NCI-H2081 (cell line): ENCODE measurements at places on chromosomes 3 and 15.

- no peak for DNase-seq
These were observed 16.9 kb downstream of the ABHD2 start for GRCh38 chr15:89105147-89105546.

DNA sequence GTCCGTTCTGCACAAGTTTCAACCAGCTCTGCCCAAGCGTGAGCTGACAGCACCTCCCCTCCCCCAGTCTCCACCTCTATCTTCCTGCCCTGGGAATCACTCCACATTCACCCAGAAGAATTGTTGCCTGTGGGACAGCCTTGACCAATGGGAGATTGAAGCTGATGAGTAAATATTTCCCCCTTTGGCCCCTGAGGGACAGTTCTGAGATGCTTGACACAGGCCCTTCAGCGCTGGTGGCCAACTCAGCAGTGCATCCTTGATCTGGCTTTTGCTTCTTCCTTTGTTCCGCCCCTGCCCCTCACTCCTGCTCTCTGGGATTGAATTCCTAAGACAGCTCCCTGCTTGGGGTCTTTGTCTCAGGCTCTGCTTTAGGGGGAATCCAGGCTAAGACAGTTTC lies 13.1 kb upstream of the SKIC8 start:
- DNase-seq = no peak

DNA sequence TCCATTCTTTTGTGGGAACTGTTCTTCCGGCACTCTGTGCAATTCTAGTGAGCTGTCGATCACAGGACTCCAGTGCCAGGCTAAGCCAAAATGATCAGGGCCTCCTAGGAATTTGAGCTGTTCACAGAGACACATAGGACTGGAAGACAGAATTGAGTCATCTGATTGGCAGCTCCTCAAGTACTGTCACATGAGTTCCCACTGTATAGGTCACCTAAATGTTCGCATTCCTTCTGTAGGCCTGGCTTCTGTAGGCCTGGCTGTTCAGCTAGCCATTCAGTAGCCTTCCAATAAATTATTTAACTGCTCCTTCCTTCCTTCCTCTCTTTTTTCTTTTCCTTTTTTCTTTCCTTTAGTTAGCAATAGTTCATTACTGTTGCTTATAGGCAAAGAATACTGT lies 4.3 kb downstream of the PROS1 start:
- no peak for DNase-seq

DNA sequence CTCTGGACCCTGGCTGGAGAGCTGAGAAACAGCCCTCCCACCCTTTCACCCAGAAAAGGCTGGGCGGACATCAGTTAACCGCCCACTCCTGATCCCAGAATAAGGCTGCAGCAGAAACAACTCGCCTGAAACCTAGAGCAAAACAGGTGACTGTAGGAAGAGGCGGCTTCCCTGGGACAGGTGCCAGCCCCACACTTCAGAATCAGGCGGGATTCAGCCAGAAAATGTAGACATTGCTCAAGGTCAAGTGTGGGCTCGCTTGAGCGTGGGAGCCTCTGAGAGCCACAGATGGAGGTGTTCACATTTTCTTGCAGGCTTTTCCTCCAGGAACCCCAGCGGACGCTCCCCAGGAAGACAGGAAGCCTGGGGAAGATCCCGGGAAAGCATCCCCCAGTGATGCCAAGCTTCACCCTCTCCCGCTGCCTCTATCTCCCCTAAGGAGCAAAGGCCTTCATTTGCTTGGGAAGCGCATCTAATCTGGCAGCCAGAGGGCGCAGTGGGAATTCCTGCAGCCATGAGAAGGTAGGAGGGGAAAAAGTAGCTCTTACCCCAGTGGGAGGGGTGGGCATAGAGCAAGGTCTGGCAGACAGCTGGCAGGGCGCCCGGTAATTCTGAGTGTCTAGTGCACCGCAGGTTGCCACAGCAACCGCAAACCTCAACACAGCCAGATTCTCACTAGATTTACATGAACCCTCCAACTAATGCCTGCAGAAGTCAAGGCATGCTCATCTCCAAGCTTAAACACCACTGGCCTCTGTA lies 77.7 kb downstream of the OCA2 start:
- DNase-seq = peak; percentile 95

GRCh38 chr3:34106879-34107278 lies 308.4 kb downstream of the PDCD6IP start:
- DNase-seq = no peak

DNA sequence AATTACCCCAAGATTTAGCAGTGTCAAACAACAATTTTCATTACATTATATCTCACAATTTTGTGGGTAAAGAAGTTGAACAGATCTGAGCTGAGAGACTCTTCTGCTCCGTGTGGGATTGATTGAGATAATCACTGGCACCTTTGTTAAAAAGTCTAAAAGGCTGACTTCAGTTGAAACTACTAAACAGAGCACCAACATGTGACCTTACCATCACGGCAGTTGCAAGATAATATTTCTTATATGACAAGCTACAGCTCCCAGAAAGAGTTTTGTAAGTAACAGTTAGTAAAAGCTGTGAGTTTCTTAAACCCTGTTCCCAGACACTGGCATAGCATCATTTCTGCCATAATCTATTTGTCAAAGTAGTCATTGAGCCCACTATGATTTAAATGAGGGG lies 25.0 kb downstream of the CGGBP1 start:
- DNase-seq = no peak

DNA sequence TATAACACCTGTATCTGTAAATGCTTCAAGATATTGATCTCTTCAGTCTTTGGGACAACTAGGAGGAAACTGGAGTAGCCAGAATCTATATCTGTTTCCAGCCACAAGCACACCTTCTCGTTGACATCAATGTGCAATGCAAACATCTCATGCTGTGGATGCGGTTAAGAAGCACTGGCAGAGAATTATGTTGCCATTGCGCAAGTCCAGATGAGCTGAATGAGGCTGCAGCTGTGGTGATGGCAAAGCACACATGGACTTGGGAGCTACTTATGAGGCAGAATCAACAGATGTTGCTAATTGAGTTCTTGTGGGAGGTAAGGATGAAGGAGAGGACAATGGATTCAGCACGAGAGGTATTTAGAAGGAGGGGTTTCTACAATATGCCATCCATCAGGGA lies 90.9 kb downstream of the STRIT1 start:
- DNase-seq = no peak

DNA sequence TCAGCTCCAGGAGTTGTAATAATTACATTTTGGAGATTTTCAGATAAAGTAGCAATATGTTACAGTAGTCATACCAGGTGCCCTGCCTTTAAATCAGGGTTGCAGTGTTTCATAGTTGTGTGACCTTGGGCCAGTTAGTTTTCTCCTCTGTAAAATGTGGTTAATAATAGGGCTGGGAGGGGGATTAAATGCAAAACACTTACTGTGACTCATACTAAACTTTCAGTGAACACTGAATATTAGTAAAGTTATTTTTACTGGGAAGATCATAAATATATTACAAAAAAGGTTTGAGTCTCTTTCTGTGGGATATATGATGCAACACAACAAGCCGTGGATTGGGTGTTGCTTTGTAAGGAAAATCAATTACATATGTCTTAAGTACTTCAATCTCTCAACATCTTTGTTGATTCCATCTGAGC lies 1.1 kb upstream of the EBLN2 start:
- DNase-seq = no peak

- DNase-seq = no peak
These were observed 32.8 kb upstream of the SFMBT1 start for GRCh38 chr3:53078656-53079055.

DNA sequence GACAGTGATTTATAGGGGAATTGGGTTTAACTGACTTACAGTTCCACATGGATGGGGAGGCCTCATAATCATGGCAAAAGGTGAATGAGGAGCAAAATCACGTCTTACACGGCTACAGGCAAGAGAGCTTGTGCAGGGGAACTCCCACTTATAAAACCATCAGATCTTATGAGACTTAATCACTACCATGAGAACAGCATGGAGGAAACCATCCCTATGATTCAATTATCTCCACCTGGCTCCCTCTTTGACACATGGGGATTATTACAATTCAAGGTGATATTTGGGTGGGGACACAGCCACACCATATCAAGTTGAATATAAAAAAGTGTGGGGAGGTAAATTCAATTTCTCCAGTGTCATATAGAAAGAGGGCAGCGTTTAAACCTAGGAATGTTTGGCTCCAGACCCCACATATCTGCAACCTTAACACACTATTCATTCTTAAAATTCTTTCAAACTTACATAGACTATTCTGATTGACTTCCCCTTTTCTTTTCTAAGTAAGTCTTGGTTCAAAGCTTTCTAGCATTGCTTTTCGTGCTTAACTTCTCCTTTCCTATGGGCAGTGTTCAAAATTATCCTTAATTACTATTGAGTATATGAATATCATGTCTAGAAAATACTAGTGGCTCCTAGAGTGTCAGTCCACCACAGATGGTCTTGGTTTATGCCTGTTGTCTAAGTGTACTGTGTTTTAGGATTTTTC lies 446.7 kb upstream of the GBE1 start:
- no peak for DNase-seq

GRCh38 chr3:107184375-107184774 lies 192.9 kb upstream of the CCDC54 start:
- no peak for DNase-seq

DNA sequence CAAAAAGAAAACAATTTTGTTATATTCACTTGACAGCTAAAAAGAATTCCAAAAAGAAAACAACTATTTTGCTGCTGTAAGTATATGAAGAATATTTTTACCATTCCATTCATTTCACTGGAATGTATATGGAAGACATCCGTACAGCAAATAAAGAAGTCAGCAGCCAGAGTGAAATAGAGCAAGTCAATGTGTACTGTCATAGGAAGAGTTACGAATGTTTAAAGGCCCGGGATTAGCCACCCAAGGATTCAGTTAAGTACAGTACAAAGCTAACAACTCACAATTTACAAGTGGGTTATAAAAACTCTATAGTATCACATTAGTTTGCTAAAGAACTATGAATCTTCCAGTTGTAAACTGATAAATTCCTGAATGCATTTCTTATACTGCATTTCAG lies 14.4 kb upstream of the XXYLT1 start:
- DNase-seq = no peak

DNA sequence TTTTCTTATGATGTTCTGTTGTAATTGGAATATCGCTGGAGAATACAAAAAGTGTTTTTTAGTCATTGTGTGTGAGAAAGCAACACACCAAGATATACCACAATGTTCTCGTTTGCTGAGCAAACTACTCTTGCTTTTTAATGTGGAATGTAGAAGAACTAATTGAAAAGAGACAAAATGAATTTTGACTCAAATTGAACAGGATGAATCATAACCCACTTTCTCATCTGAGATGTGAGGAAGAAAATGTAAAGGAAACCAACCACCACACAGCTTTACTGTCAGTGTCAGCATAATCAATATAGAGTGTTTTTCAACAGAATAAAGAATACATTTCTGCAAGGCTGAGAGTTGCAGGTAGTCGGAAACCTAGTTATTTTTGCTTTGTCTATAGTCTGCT lies 448.8 kb upstream of the TPRG1 start:
- no peak for DNase-seq

- DNase-seq = no peak
These were observed 49.4 kb downstream of the SYNM start for GRCh38 chr15:99154271-99154670.

DNA sequence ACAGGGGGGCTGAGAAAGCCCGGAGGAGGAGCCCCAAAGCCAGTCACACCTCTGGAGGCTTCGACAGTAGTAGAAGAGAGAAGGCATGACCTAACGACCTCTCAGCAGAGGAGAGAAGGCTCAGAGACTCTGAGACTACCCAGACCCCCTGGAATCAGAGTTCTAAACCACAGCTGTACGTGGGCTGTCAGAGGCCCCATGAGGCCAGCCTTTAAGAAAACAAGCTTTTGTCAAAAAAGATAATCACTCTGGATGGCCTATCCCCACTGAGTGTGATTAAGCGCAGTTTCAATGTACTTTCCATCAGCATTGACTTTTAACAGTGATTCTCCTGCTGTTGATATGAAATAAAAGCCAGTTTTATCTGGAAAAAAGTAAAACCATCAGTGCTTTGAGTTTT lies 330.3 kb downstream of the CLSTN2 start:
- no peak for DNase-seq

- DNase-seq = no peak
These were observed 7.6 kb upstream of the RCCD1 start for GRCh38 chr15:90946941-90947576.

DNA sequence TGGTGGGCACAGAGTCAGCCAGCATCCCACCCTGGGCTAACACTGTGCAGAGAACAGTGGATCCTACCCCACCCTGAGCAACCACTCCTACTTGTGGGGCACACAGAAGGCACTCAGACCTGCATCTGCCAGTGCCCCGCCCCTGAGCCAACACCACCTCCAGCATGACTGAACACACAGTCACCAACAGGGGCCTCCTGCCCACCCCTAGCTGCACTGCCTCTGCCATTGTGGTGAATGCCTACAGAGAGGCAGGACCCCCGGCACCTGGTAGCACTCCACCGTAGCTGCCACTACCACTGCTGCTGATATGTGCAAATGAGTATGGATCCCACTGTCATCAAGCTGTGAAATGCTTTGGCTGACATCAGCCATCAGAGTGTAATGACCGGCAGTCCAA lies 123.1 kb downstream of the ADAMTSL3 start:
- DNase-seq = no peak

GRCh38 chr3:42826141-42826540 lies 16.9 kb downstream of the ACKR2 start:
- DNase-seq = no peak

GRCh38 chr3:41450416-41451231 lies 251.3 kb downstream of the CTNNB1 start:
- no peak for DNase-seq

DNA sequence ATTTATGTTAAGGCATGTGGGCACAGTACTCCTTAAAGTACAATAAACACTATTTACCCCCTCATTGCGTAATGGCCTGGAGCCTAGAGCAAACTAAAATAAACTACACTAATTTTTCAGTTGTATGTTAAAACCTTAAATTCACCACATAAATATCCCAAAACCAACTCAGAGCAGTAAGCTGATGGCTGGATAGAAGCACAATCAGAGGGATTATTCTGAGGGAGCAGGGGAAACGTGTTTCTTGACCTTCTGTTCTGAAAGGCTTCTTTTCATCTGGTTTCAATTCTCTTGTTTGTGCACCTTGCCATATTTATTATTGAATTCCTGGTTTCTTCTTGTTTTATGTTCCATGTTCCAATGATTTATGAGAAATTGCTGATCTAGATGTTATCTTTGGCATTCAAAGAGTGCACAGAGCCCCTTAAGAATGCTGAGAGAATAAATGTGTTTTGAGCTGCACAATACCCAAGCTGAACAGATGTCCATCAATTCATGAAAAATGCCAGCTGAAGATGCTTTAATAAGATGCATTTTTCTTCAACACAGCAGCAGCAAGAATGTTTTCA lies 29.6 kb downstream of the RPL22L1 start:
- no peak for DNase-seq

DNA sequence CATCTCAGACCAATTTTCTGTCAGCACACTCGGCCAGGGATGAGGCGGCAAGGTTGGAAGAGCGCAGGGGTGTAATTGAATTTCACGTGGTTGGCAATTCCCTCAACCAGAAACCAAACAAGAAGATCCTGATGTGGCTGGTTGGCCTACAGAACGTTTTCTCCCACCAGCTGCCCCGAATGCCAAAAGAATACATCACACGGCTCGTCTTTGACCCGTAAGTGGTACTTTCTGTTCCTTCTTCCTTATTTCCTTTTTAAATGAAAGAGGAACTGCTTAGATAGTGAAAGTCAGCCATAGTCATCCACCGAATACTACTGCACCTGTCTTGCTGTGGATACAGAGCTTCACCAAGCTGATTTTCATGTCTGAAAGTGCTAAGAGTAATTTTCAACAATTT lies 60.1 kb downstream of the SGO1 start:
- no peak for DNase-seq

GRCh38 chr3:130539005-130539404 lies 22.0 kb downstream of the COL6A6 start:
- DNase-seq = peak; percentile 4

- DNase-seq = no peak
These were observed 233.2 kb downstream of the ZBBX start for GRCh38 chr3:167146911-167147310.
